ENCODE measurements at places on chromosomes 2 and 18. TPM values are rescaled to one million over a fixed set of nuclear protein-coding genes. Genes with fewer than 3 reads are reported as not detected.

Gene ASB18
- total RNA-seq: 1.7 TPM

Gene KCNJ13
- not detected for total RNA-seq

Gene MOGAT1
- total RNA-seq: not detected

Gene AQP12B
- total RNA-seq: not detected

Gene PHOSPHO2
- total RNA-seq: 1.3 TPM

Gene EHBP1
- 15.7 TPM for total RNA-seq

Gene GTF2A1L
- total RNA-seq: 0.76 TPM

Gene DUSP11
- 9.1 TPM for total RNA-seq

Gene KATNAL2
- 0.21 TPM for total RNA-seq

Gene MTHFD2
- total RNA-seq: 54.0 TPM

Gene MAP3K19
- not detected for total RNA-seq
